GM03348 (cell line): ENCODE measurements at places on chromosomes 1 and 21.
A peak's percentile ranks its signal among the peaks of the same experiment; 100 is the strongest.

- DNase-seq = no peak
Observed at GRCh38 chr1:50783286-50783685, 176.8 kb downstream of the FAF1 start.

GRCh38 chr1:94804442-94804837 is 15.7 kb upstream of the SLC44A3 start:
- no peak for DNase-seq

- DNase-seq = peak; percentile 23
Observed at GRCh38 chr1:208929575-208929974, 653.9 kb upstream of the CAMK1G start.

DNA sequence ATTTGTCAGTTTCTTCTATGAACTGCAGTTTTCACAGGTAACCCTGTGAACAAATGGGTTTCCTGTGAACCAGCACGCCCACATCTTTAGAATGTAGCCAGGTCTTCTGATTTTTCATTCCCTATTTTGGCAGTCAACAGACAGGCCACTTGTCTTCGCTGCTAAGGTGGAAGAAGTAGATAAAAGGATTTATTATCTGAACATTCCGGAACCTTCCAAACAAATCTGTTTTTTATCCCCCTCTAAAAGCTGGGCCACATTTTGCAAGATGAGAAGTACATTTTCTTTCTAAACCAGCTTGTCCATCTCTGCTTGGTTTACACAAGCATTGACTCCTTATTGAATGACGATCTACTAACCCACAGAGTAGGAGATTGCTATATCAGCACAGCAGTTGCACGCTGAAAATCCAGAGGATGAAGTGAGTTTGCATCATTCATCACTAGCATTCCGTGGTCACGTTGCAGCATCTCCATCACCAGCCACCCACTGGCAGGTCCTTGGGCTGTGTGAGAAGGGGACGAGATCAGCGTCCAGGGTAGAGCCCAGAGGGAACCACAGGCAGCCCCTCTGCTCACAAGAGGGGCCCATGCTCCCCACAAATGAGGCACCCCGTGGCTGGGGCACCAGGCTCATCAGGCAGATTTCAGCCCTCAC is 83.5 kb downstream of the TOMM20 start:
- DNase-seq = peak; percentile 37

GRCh38 chr1:218479436-218480115 is 134.4 kb downstream of the TGFB2 start:
- peak; percentile 52 for DNase-seq

GRCh38 chr1:19802269-19802668 is 2.6 kb upstream of the TMCO4 start:
- DNase-seq = no peak

- DNase-seq = no peak
Observed at GRCh38 chr1:192811006-192811405, 2.2 kb downstream of the RGS2 start.

- DNase-seq = no peak
Observed at GRCh38 chr1:171909711-171910110, 68.4 kb downstream of the DNM3 start.

DNA sequence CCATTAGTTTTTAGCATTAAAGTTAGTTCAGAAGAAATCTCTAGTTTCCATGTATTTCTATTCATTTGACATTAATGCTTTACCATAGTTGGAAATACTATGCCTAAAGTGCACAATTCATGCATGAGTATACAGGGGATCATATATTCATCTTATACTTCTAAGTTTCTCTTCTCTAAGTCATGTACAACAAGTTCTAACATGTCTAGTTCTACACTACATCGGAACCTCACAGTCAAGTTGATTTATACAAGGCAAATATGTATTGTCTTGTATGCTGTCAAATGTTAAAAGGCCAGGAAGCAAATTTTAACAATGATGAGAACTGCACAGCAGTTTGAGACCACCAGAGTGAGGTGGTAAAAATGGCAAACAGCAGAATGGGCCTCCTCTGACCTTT is 22.9 kb upstream of the MOB3C start:
- DNase-seq = no peak
